Stimulated activated CD4-positive, alpha-beta T cell treated with anti-CD3 and anti-CD28 coated beads, Interleukin-1b, Interleukin-23, amount 100 ng/mL, for 4 hours (primary cell): ENCODE measurements at places on chromosomes 3 and 15.

GRCh38 chr3:14522129-14522691 lies 17.9 kb downstream of the GRIP2 start:
- DNase-seq: no peak

DNA sequence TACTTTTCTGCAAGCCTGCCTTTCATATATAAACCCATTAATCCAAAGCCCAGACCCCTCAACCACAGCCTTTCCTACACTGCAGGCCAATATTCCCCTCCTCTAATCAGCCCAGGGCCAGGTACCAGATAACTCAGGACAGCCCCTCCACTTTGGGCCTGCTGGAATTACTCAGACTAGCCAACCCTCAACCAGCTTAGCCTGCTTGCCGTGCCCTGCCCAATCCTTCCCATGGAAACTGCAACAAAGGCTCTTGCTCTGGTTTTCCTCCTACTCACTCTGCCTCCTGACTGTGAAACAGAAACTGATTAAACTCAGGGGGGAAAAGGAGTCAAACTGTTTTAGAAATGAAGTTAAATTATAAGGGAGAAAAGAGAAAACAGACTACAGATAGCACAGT lies 248.1 kb downstream of the KLF13 start:
- no peak for DNase-seq

DNA sequence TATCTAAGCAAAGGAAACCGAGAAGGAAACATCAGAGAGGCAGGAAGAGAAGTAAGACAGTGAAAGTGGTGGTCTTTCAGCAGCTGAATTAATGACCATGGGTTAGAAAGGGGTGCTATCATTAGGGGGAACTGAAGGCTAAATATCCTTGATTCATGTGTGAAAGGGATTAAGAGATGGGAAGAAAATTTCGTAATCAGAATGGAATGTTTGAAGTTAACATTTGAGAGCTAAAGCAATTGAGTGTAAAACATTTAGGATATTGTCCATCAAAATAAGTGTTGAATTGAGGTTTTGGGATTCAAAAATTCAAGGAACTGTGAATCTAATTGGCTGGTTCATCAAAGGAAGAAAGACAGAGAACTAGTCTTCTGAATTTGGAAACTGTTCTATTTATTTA lies 4.1 kb upstream of the ECT2 start:
- DNase-seq: no peak

- no peak for DNase-seq
Measured at GRCh38 chr15:20348291-20348899, 193.2 kb downstream of the GOLGA6L6 start.

GRCh38 chr3:143100451-143100850 lies 19.1 kb upstream of the CHST2 start:
- no peak for DNase-seq

- DNase-seq: no peak
Measured at GRCh38 chr15:70147178-70147760, 49.6 kb upstream of the TLE3 start.

DNA sequence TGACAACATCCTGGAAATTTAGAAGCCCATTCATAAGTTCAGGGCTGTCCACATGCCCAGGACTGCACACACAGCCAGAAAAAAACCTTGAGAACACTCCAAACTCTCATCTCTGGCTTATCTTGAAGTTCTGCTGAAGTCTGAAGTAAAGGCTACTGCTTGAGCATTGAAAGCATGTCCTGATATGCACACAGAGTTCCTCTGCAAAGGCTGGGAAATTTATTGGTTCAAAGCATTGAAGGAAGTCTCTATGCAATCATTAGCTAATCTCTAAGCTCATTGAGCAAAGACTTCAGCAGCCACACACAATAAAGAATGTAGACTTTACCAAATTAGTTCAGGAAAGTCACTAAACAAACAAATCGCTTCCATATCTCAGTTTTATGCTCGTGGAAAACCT lies 162.0 kb upstream of the STT3B start:
- DNase-seq: no peak

- DNase-seq: no peak
Measured at GRCh38 chr15:34699968-34700640, 54.7 kb downstream of the GJD2 start.

DNA sequence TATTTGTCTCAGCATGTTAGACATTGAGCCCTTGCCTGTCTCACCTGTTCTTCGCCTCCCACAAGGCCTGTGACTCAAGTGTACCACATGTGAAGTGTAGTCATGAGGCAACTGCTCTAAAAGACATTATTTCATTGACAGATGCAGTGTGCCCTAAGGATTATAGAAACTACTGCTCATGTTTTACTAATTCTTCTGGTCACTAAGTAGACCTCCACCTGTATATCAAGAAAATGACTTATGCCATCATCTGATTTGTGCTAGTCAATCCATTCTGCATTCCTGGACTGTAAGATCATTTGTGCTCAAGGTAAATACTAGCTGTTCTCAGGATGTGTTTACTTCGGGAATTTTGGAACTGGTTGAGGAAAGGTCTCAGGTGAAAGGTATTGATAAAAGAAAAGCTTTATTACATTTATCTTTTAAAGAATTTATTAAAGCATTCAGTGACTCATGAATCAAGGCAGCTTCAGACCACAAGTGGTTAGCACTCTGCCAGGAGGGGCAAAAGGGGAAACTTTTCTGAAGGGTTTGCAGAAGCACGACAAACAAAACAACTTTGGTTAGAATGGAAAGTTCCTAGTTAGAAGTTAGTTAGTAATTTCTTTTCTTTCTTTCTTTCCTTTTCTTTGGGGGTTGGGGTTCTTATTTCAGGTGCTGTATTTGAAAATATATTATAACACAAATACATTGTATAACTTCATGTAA lies 465.3 kb upstream of the CBLB start:
- DNase-seq: peak; percentile 15

DNA sequence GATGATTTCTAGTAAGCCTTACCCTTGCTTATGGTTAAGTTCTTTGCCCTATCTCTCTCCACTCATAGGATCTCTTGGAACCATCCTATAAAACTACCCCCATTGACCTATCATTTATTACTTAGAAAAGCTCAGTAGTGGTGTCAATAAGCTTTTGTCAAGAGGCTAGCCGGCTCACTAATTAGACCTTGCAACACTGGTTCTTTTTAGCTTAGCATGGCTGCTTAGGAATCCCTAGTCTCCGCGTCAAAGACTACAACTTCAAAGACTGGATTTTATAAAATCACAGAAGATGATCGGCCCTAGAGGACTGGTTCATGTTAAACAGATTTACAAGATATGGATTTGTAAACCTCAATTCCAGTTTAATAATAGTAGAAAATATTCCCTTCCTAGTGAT lies 7.6 kb downstream of the PPARG start:
- DNase-seq: no peak

DNA sequence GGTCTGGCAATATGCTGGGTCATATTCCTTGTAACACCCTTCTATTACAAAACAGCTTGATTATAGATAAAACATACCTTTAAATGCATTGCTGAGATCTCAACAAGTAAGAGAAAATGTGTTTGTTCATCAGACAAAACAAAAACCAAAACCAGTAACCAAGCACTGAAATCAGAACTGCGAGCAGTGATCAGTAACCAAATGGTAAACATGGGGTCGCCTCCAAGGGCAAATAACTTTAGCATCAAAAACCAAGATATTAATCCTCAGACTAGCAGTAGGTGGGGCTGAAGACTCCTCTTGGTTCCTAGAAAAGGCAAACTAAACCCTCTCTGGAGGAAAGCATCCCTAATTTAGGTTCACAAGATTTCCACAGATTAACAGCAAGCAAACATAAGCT lies 6.6 kb upstream of the HESX1 start:
- no peak for DNase-seq

- DNase-seq: no peak
Measured at GRCh38 chr3:186096290-186096689, 12.6 kb downstream of the ETV5 start.

DNA sequence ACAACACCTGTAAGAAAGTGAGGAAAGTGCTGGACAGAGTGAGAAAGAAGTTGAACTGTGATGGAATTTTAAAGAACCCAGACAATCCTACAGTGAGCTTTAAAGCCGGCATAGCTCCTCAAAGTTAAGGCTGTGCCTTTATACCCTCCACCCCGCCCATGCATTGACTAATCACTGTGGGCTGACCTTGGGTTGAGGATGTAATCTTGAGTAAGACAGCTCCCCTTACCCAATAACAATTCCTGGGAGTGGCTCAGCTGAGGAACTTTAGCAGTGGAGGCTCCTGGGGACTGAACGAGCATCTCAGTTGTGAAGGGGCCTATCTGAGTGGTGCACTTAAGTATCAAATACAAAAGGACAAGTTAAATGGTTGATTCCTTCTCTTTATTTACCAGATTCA lies 35.7 kb upstream of the ZNF770 start:
- no peak for DNase-seq

DNA sequence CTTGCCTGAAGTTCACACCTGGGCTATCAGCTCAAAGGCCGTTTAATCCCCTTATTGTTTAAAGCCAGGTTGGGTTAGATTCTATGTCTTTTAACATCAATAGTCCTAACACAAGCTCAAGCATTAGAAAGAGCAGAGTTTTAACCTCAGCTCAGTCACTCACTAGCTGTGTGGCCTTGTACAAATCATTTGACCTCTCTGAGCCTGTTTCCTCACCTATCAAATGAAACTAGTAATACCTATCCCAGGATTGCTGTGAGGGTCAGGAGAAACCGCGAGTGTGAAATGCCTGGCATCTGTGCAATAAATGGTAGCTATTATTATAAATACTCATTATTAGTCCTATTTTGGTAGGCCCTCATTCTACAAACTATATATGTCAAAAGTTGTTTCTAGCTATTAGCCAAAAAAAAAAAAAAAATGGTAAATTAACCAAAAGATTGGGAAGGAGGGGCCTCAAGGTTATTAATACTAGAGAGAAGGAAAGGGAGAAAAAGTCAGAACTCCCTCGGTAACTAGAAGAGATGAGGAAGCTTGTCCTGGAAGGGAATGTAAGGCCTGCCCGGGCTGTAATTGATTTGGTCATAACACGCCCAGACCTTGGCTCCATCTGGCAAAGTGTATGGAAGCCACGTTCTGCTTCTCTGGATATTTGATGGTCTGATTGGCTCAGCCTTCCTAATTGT lies 510.5 kb upstream of the PROK2 start:
- no peak for DNase-seq

- DNase-seq: no peak
Measured at GRCh38 chr3:122919291-122919610, 108.3 kb downstream of the SEMA5B start.

DNA sequence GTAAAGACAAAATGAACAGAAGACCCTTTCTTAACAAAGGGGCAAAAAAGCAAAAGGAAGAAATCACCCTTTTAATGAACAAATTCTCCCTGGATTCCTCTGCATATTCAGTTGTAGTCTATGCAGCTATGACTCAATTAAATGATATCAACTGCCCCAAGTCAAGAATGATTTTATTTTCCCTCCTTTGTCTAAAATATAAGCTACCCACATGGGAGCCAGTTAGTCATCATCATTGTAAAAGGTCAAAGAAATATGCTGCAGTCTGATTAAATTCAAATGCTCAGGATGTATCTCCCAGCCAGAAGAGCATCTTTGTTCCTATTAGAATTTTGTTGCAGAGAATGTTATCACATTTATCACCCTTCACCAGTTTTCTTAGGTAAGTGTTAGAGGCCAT lies 84.0 kb downstream of the SST start:
- DNase-seq: no peak

- no peak for DNase-seq
Measured at GRCh38 chr3:132595014-132595413, 2.1 kb upstream of the ACKR4 start.

- peak; percentile 25 for DNase-seq
Measured at GRCh38 chr3:150703299-150703755, 393 bp downstream of the ERICH6 start.

GRCh38 chr3:8303466-8303865 lies 198.2 kb upstream of the LMCD1 start:
- no peak for DNase-seq

DNA sequence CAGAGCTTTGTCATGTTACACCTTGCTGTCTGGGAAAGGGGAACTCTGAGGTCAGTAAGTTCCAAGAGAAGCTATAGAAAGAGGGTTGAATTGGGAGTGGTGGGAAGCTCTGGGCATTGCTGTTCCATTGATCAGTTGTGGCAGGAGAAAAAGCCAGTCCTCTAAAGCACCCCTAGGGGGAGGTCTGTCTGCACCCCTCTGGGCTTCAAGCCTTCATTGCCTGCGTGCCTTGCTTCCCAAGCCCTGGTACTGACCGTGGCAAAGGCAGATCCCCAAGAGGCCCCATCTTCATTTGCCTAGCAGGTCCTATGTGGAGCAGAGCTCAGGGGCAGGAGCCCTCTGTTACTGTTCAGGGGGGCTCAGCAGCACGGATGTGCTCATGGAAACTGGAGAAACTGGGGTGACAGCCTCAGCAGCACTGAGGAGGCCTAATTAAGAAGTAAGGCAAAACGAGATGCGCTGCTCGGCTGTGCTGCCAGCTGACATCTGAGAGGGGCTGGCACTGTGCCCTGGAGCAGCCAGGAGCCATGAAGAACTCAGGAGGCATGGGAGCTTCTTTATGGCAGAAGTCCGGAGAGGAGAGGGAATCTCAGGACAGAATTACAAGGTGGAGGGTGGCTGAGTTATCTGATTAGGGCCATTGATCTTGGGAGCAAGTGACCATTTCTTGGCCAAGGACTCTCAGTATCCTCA lies 270.9 kb downstream of the RPLP1 start:
- DNase-seq: no peak

- no peak for DNase-seq
Measured at GRCh38 chr15:100932676-100933348, 13.7 kb downstream of the LRRK1 start.
